NCI-H2107 (cell line): ENCODE measurements at places on chromosomes 11 and 22.

DNA sequence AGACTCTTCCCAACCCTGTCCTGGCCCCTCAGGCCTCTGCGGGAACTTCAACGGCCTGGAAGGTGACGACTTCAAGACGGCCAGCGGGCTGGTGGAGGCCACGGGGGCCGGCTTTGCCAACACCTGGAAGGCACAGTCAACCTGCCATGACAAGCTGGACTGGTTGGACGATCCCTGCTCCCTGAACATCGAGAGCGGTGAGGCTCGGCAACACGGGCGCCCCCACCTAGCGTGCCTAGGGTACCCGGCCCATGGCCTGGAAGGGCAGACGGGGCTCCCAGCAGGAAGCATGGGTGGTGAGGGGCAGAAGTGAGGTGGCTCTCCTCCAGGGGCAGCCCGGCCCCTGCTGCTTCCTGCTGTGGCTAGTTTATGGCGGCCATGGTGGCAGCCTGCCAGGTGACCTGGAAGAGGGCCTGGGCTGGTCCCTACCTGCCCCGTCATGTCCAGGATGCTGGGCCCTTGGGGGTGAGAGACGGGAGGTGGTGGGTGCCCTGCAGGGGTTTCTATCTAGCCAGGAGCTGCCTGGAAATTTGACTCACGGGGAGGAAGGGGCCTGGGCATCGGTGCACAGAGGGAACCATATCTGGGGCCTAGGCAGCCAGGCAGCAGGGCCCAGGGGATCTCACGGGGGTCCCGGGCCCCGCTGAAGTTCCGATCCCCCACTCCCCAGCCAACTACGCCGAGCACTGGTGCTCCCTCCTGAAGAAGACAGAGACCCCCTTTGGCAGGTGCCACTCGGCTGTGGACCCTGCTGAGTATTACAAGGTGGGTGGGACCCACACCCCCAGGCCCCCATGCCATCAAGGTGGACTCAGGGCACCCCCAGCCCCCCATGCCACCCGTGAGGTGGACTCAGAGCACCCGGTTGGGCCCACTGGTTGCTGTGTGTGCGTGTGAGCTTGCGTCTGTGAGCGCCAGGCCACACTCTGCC, 9.2 kb downstream of the MUC2 start:
- no peak for DNase-seq

DNA sequence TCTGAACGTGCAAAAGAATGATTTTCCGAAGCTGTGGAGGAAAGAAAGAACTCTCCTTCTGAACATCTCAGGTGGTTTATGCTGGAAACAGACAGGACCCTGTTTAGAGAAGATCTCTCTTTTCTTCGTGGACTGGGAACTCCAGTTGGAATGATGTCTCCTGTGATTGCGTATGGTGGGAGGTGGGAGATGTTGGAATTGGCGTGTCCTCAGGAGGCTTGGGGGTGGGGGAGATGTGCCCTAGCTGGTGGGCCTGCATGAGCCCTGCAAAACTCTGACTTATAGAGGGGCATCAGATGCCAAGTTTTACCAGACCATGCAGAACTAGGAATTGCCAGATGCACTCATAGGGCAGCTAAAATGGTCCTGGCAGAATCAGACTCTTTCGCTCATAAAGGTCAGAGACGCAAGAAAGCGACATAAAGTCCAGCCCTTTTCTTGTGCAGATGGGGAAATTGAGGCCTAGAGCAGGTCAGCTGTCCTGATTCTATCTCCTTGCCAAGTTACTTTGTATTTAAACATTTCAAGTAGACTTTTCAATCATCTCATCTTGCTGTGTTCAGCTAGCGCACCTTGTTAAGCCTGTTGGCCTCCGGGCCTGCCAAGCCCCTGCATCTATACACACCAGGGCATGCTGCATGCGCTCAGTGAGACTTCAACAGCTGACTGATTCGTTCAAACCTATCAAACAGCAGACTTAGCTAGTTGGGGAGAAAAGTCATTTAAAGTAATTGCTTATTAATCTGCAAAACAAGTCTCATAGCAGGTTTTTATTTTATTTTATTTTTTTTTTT, 34.2 kb upstream of the EHF start:
- DNase-seq, result no peak

- DNase-seq, result no peak
Measured at GRCh38 chr11:35154952-35155351, 16.0 kb downstream of the CD44 start.

DNA sequence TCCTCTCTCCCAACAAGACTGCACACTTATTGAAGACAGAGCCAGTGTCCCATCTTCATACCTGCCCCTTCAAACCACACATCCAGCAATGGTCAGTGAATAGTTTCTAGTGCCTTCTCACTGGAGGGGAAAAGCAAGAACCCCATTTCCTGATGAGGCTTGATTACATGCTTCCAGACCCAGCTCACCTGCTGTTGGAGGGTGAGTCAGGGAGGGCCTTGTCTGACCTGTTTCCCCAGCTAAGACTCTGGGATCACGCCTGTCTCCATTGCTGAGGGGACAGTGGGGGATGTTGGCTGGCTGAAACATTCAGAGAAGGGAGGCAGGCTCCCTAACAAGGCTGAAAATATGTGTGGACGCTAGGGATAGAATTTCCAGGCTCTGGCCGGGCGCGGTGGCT, 27.5 kb upstream of the ZDHHC13 start:
- no peak for DNase-seq

DNA sequence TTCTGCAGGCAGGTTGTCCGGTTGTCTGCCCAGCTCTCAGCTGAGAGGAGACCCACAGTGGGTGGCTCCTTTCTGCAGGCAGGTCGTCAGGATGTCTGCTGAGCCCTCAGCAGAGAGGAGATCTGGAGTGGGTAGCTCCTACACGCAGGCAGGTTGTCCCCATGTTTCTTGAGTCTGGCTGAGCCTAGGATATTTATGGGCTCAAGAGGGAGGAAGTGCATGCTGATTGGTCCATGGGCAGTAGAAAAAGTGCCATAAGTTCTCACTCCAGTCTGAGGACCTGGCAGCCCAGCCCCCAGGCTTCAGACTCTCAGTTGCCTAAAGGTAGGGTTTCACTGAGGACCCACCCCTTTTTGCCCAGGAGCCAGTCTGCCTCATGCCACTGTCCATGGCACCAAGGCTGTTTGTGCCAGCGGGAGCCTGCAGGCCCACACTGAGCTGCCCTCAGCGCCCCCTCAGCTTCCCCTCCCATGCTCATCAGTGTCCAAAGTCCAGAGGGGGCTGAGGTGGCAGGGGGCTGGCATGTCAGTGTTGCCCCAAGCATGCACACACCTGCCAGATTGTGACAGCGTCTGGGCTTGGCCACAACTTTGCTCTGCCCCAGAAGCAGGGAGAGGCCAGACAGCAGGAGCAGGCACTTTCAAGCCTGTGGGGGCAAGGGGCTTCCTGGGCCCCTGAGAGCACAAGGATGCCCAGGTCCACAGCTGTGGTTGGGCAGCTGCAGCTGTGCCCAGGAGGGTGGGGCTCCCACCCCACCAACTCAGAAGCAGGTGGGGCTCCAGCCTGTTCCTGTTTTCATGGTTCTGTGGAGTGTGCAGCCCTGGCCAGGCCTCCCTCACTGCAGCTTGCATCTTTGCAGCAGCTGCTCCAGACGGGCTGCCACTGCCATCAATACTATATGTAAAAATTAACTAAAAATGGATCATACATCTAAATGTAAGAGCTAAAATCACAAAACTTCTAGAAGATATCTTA, 3.8 kb upstream of the RNF141 start:
- no peak for DNase-seq

DNA sequence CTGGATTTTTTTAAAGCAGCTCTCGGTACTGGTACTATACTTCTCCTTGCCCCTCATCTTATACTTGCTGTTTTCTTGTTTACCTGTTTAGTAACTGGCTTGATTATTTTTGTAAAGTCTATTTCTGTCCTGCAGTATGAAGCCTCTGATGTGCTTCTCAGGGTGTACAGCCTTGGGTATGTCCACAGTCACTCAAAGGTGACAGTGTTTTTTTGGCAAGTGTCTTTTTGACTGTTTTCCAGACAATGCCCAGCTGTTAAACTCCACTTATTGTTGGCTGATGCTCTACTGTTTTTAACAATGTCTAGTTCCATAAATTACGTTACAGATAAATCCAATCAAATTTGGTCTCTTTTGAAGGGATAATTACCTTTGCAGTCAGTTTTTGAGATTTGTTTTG, 475.2 kb downstream of the JRKL start:
- DNase-seq, result no peak

GRCh38 chr11:83785942-83786341, 499.8 kb upstream of the CCDC90B start:
- no peak for DNase-seq

- no peak for DNase-seq
Measured at GRCh38 chr11:68655806-68656205, 28.5 kb upstream of the GAL start.

- no peak for DNase-seq
Measured at GRCh38 chr11:2898366-2899079, 12.9 kb upstream of the CDKN1C start.

DNA sequence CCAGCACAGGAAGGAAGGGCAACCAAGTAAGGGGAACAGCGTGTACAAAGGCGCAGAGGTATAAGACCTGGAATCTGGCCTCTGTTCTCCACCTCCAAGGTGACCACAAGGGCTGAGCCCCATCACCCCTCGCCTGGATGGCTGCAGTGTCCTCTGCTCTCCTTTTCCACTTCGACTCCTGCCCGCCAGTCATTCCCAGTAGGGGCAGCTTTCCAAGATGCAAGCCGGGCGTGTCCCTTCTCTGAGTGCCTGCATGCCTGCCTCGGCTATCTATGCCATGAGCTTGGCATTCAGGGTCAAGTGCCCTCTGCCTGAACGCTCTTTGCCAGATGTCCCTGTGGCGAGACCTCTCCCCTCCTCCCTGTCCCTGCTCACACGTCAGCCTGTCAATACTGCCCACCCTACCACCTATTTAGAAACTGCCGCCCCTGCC, 17.0 kb downstream of the FADS3 start:
- no peak for DNase-seq

DNA sequence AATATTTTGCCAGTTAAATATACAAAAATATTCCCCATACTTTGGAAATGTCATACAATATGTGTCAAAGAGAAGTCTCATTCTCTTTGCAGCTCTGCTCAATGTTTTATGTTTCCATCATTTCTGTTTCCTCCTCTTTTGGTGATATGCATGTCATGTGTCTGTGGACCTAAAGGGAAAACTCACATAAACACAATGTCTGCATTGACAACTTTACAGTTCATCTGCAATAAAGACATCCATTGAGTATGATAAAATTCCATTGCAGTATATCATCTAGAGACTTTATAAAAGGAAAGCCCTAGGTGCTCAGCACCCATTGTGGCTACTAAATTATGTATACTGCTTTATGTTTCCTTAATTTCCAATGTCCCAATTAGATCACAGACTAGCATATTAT, 461.3 kb upstream of the FAT3 start:
- DNase-seq, result no peak

DNA sequence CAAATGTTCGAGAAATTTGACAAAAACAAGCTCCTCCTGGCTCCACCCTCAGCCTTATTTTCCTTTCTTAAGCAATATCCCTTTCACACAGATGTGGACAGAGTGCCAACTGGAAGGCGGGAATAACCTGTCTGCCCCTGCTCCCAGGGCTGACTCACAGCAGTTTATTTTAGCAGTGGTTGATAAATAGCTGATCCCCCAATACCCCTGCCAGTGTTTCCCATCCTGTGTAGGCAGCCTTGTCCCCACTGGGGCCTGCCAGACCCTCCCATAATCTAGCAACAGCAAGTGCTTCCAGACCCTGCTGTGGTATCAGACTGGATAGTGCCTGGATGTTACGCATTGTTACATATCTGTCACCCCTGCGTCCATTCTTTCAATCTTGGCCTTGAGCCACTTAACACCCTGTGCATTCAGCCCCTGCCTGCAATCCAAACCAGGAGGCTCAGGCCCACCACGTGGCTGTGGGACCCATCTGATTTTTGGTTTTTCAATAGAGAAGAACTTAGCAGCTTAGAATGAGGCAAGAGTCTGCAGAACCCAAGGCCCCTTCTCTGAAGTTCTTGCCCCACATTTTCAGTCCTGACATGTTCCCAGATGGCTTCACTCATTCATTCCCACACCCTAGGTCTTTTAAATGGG, 53.7 kb downstream of the PARVA start:
- DNase-seq, result no peak

GRCh38 chr11:8671651-8672062, 10.8 kb downstream of the TRIM66 start:
- DNase-seq, result peak; percentile 35

DNA sequence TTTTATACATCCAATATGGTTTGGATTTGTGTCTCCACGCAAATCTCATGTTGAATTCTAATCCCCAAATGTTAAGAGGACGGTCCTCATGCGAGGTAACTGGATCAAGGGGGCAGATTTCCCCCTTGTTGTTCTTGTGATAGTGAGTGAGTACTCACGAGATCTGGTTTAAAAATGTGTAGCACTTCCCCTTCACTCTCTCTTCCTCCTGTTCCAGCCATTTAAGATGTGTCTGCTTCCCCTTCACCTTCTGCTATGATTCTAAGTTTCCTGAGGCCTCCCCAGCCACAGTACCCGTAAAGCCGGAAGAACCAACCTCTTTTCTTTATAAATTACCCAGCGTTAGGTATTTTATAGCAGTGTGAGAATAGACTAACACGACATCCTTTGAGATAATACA, 98.6 kb downstream of the TTC28 start:
- DNase-seq, result no peak

DNA sequence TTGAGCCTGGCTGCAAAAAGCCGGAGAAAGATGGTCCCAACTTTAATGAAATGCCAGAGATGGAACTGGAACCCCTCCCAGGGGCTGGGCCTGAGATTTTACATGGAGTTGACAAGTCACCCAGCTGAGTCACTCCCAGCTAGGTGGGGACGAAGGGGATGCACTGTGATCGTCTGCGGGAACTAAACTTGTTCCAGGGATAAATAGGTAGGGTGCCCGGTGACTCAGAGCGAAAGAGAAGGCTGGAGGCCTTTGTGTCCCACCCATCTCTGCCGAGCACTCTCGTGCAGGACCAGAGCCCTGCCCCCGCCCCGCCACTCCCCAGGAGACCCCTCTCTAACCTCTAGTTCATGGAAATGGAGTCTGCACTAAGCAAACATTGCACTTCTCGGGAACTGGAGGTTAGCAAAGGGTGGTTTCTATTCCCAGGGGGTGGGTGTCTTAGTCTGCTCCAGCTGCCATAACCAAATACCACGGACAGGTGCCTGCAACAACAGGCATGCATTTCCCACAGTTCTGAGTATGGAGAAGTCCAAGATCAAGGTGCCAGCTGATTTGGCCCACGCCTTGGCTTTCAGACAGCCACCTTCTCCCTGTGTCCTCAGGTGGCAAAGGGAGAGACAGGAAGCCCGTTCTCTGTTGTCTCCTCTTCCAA, 60.7 kb upstream of the FADD start:
- DNase-seq, result peak; percentile 72

GRCh38 chr11:27467181-27467913, 5.2 kb downstream of the LGR4 start:
- no peak for DNase-seq
